ENCODE measurements at places on chromosomes 11 and 22.
A peak's percentile ranks its signal among the peaks of the same experiment; 100 is the strongest.

- DNase-seq, result no peak
These were observed 81.7 kb downstream of the BARX2 start for GRCh38 chr11:129457321-129457720.

GRCh38 chr11:73632996-73633395, 13.4 kb upstream of the PLEKHB1 start:
- DNase-seq, result no peak

DNA sequence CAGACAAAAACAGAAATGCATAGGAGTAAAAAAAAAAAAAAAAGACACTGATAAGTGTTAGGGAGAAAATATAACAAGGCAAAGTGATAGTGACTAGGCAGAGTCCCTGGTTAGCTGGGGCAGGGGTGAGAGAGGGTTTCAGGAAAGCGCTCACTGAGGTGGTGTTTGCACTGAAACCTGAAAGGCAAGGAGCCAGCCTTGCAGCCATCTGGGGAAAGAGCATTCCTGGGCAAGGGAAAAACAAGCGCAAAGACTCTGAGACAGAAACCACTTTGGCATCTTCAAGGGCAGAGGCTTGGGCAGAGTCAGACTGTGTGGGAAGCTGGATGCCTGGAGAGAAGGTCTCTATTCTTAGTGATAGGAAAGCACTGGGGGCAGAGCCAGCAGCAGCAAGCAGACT, 14.5 kb downstream of the CLMP start:
- DNase-seq, result no peak

DNA sequence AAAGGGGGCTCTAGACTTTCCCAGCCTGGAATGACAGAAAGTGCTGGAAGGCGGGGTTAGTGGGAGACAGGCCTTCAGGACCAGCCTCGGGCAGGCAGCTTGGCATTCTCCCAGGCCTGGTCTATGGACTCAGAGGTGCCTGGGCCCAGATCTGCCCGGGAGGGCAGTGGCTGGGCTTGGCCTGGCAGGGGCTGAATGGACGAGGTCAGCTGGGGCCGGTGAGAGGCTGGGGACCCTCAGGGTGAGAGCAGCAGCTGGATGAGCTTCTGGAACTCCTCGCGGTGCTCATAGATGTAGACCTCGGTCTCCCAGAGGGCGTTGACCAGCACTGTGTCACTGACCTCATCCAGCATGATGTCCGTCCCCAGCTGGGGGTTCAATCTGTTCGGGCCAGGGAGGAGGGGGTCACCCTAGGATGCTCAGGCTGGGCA, 1.5 kb upstream of the BAIAP2L2 start:
- DNase-seq, result no peak

DNA sequence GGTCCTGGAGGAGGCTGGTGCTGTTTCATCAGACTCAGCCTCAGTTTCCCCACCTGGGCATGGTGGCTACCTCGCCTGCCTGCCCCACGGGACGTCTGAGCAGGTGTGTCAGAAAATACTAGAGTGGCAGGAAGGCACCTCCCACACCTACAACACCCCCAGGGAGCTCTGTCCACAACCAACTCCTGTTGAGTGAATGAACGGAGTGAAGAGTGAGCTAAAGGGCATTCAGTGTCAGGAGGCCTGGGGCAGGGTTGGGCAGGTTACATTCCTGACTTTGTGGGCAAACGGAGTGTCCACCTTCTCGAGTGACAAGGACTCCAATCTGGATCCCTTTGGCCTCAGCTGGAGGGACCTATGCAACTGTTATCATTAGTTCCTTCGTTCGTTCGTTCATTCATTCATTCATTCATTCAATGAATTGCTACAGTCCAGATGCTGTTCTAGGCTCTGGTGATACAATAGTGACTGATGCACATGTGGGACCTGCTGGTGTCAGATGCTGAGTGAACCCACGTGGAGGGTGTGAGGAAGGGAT, 195.2 kb downstream of the CTTN start:
- no peak for DNase-seq

DNA sequence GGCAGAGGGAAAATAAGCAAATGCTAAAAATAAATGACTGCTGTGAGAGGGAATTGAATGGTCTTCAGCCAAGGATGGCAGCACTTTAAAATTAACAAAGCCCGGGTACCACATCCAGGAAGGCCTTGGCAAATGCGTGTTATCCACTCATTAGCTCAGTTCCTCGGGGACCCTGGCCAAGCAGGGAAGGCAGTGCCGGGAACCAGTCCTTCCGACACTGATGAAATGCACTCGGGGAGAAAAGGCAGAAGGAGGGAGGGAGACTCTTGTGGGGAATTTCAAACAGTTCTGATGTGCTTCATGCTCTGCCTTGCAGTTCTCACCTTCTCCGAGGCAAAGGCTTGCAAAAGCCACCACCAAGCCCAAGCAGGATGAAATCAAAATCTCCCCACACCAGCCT, 38.3 kb downstream of the CLPB start:
- DNase-seq, result no peak

GRCh38 chr11:5252192-5252918, 2.2 kb downstream of the HBG2 start:
- DNase-seq, result no peak

GRCh38 chr11:87127101-87127500, 89.4 kb downstream of the TMEM135 start:
- DNase-seq, result no peak

DNA sequence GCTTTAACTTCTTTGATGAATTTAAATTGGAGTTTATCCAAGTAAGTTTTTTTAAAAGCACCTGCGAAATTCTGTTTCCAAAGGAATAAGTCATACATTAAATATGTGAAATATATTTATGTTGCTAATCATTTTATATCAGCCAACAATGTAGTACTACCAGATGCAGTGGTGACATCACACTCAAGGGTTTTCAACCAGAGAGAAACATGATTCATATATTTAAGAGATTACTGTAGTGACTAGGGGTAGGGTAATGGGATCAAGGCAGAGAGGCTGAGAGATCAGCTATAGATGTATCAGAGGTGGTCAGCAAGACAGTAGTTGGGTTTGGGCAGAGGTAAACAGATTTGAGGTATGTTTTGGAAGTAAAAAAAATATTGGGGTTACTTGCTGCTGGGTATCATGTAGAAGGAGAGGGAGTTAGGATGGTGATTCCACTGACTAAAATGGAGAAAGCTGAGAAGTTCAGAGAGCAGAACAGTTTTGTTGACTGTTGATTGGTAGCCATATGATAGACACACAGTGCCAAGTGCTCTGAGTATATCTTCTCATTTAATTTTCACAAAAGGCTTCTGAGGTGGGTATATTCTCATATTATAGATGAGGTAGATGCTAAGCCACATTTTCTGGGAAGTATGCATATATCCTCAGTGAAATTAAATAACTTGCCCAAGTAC, 39.4 kb downstream of the CEP57 start:
- DNase-seq, result no peak

DNA sequence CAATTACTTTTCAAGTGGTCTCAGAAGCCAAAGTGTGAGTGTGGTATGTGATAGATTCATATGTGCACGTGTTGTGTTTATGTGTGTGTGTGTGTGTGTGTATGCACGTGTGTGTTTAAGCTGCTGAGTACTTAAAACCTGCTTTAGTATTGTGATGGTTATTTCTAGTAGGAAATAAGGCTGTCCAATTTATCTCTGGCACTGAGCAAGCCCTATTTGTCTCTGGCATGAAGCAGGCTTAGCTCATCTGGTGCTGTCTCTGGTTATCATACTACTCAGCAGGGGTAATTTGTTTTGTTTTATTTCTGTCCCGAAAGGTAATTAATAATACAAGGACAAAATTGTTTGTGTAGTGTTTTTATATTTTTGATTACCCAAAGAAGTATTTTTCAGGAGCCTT, 333.7 kb downstream of the FAT3 start:
- DNase-seq, result no peak

DNA sequence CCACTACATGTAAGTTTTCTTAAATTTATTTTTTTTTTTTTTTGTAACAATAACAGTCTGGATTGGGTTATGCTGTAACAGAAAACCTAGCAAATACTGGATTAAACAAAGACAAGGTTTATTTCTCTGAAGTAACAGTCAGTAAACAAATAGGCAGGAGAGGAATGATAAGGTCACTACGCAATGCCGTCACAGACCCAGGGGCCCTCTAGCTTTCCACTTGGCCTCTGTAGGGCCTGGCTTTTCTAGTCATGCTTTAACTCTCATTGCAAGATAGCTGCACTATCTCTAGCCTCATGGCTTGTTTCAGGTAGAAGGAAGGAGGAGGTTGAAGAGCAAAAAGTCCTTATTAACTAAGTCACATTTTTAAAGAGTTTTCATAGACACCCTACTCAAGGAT, 6.5 kb downstream of the OR10A6 start:
- DNase-seq, result no peak

- no peak for DNase-seq
These were observed 78.6 kb upstream of the CLMP start for GRCh38 chr11:123273616-123274015.

DNA sequence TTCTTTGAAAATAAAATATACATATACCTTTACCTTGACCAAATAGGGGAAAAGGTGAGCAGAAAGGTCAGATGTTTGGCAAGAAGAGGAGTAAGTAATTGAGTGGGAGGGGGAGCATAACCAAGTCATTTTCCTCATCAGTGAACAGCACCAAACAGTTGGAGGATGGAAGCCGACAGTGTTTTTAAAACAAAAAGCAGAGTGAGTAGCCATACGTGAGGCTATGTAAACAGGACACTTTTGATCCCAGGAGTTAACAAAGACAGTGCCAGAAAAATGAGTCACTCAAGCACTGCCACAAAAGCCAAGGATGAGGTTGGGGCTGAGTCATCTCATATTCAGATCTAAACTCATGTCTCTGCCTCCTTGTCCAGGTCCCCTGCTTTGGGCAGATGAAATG, 734.7 kb downstream of the KCNA4 start:
- peak; percentile 80 for DNase-seq

DNA sequence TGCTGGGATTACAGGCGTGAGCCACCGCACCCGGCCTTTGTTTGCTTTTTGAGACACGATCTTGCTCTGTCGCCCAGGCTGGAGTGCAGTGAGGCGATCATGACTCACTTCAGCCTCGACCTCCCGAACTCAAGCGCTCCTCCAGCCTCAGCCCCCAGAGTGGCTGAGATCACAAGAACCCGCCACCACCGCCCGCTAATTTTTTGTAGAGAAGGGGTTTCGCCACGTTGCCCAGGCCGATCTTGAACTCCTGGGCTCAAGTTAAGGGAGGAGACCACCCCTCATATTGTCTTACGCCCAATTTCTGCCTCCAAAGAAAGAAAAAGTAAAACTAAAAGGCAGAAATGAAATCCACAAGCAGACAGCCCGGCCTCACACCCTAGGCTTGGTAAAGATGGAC, 1.5 kb upstream of the POLA2 start:
- no peak for DNase-seq

DNA sequence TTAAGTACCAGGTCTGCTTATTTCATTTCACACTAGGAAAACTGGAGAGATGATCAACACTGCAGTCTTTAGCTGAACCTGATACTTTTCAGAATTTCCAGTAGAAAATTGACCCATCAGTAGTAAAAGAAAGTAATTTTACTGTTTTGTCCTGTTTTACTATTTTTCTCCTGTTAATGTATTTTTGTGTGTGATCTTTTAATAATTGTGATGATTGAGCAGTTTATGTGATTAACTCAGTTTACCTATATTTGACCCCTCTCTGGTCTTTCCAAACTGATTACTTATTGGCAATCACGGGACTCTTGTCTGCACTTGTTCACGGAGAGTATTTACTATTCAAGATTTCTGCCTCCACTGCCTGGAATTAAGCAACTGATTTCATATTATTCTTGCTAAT, 546 bp upstream of the CYP2R1 start:
- no peak for DNase-seq

DNA sequence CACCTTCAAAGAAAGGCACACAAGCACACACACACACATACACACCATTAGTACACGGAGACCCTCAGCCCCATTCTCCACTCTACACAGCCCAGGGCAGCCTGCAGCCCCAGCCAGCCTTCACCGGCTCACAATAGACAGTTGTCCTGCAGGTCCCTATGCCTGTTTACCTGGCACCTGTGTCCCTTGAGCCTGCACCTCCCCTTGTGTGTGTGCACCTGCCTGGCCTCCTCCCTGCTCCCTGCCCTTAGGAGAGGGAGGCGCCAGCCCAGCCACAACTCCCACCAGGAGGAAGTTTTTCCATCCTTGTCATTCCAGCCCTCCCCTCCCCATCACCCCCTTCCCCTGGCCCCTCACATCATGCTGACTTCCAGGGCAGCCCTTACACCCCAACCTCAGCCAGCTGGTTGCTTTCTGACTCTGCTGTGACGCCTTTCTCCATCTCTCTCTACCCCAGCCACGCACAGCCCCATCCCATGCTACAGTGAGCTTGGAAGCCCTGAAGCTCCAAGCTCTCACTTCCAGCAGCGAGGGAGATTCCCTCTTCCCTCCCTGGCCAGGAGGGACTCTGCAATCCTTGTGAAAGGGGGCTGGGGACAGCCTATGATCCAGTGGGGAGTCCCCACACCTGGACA, 4.4 kb downstream of the AHNAK start:
- no peak for DNase-seq

- DNase-seq, result no peak
These were observed 36.8 kb upstream of the SMTN start for GRCh38 chr22:31044262-31044861.

- DNase-seq, result peak; percentile 92
These were observed 4.6 kb upstream of the PAMR1 start for GRCh38 chr11:35529971-35530495.

- no peak for DNase-seq
These were observed 8.9 kb upstream of the AQP11 start for GRCh38 chr11:77580712-77581337.

- DNase-seq, result peak; percentile 36
These were observed 5.5 kb upstream of the P4HA3 start for GRCh38 chr11:74316772-74317505.

- DNase-seq, result peak; percentile 39
These were observed 17.9 kb downstream of the KCNE3 start for GRCh38 chr11:74449369-74449931.

- DNase-seq, result no peak
These were observed 16.7 kb downstream of the TECTA start for GRCh38 chr11:121117788-121118187.

DNA sequence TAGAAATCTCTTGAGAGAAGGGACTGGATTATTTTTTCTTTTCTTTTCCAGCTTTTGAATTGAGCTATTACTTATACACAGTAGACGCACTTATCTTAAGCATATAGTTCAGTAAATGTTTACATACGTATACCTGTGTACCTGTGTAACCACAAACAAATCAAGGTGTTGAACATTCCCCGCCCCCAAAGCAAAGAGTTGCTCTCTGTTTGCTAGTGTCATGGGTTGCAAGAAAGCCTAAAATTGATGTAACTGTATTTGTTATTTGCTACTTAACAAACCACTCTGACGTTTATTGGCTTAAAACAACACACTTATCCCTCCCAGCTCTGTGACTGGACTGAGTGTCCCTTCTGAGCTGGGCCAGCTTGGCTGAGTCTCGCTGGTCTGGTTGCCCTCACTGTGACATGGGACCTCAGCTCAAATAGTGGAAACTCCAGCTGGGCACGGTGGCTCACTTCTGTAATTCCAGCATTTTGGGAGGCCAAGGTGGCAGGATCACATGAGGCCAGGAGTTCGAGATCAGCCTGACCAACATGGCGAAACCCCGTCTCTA, 25.4 kb upstream of the CABP2 start:
- DNase-seq, result no peak

DNA sequence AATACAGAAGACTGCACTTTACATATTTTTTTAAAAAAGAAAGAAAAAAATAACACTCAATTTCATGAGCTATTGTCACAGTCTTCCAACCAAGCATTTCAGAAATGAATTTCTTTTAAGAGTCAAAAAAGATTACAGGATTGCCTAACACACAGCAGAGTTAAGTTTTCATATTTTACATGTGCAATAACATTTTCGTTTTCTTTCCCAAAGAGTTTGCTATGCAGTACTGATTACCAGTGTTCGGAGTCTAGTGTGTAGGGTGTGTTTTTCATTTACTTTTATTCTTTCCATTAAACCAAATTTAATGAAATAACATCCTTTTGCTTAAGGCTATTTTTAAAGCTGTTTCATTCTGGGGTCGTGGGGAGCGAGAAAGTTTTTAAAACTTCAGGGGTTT, 53.2 kb downstream of the MN1 start:
- DNase-seq, result no peak
